CD4-positive, alpha-beta T cell treated with Interleukin-12 subunit alpha and Interleukin-12 subunit beta, for 1 hour (primary cell): ENCODE measurements at places on chromosomes 1 and 21.
A peak's percentile ranks its signal among the peaks of the same experiment; 100 is the strongest.

DNA sequence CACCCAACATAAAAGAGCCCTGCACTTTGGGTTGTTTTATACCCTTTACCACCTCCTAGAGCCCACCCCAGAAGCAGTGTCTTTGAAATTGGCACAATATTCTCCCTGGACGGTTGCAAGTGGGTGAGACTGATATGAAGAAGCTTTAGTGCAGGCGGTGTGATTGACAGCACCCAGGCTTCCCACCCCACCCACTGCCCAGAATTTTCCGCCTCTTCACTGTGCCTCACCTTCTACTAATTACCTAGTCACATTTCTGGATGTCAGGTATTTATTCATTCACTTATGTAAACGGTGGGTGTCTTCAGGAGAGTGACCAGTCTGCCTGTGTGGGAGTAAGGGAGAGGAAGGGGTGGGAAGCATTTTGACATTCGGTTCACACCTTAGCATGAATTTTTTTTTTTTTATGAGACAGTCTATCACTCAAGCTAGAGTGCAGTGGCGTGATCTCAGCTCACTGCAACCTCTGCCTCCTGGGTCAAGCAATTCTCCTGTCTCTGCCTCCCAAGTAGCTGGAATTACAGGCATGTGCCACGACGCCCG, 1.7 kb upstream of the FAM89A start:
- DNase-seq, result no peak

GRCh38 chr1:110258734-110259133, 48.6 kb downstream of the KCNC4 start:
- no peak for DNase-seq

GRCh38 chr1:89829186-89829585, 8.4 kb downstream of the LRRC8D start:
- DNase-seq, result no peak

DNA sequence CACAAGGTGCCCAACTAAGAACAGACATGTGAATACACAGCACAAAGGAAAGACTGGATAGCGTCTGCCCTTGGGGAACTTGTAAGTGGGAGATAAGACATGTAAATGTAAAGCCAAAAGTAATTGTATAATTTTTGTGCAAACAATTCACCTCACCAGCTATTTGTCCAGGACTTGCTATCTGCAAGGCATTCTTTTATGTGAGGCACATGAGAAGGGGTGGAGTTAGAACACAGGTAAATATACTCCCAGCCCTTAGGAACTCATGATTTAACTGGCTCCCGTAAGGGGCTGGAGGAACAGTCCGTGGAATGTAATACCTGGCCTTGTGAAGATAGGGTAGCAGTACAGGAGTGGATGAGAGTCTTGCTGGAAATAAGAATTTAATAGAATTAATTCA, 61.3 kb downstream of the CDK18 start:
- DNase-seq, result no peak

- DNase-seq, result no peak
Observed at GRCh38 chr1:179425186-179425585, 59.4 kb downstream of the AXDND1 start.

DNA sequence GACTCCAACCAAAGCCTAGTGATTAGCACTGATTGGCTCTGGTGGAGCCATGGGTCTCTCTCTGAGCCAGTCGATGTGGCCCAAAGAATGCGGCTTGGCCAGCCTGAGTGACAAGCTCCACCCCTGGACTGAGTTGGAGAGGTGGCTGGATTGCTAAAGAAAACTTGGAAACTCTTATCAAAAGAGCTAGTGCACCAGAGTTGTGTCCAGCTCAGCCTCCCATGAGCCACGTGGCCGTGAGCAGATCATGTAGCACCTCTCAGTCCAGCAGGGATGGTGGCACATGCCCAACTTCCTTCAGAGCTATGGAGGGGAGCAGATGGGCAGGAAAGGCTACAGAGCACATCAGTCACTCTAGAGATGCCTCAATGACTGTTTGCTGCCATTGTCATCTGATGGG, 142.8 kb upstream of the VAMP3 start:
- no peak for DNase-seq

DNA sequence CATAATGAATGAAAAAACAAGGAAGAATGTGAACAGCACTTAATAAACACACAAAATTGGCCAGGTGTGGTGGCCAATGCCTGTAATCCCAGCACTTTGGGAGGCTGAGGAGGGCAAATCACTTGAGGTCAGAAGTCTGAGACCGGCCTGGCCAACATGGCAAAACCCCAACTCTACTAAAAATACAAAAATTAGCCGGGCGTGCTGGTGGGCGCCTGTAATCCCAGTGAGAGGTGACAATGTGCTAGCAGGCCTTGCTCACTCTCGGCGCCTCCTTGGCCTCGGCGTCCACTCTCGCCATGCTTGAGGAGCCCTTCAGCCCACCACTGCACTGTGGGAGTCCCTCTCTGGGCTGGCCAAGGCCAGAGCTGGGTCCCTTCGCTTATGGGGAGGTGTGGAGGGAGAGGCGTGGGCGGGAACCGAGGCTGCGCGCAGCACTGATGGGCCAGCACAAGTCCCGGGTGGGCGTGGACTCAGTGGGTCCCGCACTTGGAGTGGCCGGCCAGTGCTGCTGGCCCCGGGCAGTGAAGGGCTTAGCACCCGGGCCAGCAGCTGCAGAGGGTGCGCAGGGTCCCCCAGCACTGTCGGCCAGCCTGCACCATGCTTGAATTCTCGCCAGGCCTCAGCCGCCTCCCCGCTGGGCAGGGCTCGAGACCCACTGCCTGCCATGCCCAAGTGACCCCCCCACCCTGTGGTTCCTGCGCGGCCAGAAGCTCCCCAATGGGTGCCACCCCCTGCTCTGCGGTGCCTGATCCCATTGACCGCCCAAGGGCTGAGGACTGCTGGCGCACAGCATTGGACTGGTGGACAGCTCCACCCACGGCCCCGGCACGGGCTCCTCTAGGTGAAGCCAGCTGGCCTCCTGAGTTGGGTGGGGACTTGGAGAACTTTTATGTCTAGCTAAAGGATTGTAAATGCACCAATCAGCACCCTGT, 30.6 kb upstream of the ATG4C start:
- DNase-seq, result no peak

- DNase-seq, result no peak
Observed at GRCh38 chr1:115293899-115294298, 44.1 kb downstream of the NGF start.

DNA sequence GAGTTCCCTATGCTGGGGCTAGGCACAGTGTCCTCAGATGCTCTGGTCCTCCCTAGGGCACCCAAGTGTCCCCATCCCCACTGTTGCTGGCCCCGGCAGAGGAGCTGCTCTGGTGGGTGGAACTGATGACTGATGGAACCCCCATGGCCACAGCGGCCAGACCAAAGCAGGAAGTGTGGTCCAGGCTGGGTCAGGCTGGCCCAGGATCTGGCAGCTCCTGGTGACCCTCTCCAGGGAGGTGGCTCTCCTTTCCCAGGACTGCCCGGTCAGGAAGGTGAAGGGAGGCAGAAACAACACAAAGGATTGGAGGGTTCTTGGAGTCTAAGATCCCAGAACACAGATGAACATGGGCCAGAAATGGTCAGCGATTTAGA, 1.1 kb downstream of the NKAIN1 start:
- no peak for DNase-seq

GRCh38 chr1:103112546-103112945, 4.2 kb upstream of the COL11A1 start:
- DNase-seq, result no peak

- peak; percentile 16 for DNase-seq
Observed at GRCh38 chr1:212667223-212668139, 32.2 kb downstream of the BATF3 start.

DNA sequence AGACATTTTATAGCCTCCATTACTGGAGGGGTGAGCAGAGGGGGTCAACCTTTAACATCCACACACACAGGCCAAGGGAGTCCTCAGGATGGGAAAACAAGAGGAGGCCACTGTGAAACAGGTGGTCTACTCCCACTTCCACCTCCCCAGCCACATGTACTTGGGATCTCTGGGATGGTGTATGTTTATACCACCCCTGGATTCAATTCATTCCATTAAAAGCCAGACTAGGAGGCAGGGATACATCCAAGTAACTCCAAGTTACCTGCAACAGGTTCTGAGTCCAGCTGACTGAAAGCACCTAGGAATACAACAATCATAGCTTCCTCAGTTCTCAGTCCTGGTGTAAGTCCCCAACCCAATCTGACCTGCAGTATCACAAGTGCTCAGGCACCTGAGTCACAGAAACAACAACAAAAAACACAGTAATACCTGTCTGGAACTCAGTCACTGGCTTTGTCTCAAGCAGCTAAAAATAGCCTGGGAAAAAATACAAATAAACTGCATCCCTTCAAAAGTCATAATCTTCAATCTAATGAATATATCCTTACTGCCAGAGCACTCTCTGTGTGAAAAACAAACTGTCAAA, 9.8 kb downstream of the ERI3 start:
- DNase-seq, result no peak

DNA sequence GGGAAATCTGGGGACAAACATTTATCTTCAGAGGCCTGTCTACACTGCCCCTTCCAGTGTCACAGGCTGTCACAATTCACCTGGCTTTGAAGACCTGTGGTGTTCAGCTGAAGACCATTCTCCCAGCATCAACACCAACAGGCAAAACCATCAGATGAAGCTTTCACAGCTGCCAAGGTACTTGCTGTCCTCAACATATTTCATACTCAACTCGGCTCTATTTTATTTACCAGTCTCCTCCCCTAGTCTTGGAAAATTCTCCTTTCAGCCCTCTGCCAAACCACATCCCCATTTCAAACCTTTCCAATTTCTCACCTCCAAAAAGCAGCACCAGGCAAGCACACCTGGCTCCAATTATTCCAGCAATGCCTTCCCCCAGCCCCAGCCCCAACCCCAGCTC, 108.8 kb downstream of the TGFBR3 start:
- no peak for DNase-seq

DNA sequence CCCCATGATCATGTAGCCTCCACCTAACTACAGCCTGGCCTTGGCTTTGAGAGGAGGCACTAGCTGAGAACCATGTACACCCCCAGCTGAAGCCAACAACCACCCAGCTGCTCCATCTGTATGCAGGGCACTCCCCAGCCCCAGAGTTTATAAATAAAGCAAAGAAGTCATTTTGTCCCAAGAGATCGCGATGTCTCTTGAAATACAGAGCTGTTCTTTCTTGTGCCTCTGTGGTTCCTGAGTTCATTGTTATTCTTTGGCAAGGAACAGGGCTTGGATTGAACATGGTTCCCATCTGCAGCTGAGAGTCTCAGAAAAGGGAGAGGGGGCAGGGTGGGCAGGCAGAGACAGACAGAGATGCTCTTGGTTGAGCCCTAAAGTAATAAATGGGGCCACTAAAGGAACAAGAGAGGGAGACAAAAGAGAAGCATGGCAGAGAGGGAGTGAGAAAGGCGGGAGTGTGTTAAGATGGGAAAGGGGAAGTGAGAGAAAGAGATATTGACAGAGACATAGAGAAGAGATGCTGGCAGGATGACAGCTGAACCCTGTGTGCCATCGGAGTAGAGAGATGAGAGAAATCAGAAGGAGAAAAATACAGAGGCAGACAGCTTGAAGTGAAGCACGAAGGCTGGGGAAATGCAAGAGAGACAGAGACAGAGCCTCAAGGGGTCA, 63.3 kb downstream of the TNR start:
- DNase-seq, result no peak

DNA sequence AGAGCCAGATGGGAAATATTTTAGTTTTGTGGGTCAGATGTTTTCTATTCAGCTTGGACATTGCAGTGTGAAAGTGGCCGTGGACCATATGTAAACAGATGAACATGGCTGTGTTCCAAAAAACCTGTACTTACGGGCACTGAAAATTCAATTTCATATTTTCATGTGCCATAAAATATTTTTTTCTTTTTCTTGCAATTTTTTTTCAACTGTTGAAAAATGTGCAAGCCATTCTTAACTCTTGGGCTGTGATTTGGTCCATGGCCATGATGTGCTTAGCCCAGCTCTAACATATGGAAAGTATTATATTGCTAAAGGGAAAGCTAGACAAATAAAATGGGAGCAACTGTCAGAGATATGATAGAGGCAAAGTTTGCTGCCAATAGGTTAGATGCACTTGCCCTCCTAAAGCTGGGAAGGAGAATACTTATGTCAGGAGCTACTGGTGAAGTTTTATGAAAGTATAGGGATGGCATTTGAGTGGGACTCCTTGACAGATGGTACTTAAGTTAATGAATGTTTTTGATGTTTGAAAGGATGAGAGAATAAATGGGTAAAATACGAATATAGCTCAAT, 240.3 kb downstream of the RYR2 start:
- DNase-seq, result no peak

GRCh38 chr1:30275926-30276764, 447.2 kb downstream of the MATN1 start:
- no peak for DNase-seq

GRCh38 chr1:78958711-78959110, 47.8 kb downstream of the ADGRL4 start:
- no peak for DNase-seq

DNA sequence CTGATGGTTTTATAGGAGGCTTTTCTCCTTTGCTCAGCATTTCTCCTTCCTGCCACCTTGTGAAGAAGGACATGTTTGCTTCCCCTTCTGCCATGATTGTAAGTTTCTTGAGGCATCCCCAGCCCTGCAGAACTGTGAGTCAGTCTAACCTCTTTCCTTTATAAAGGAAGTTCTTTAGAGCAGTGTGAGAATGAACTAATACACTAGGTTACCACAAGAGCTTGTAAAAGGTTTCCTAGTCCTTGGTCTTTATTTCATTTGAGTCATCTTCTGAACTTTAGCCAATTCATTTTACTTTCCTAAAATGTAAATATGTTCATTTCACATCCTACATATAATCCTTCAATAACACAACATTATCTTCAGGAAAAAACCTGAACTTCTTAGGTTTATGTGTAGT, 365.3 kb downstream of the HHIPL2 start:
- no peak for DNase-seq

- DNase-seq, result no peak
Observed at GRCh38 chr1:52917581-52917980, 4.0 kb downstream of the ECHDC2 start.

DNA sequence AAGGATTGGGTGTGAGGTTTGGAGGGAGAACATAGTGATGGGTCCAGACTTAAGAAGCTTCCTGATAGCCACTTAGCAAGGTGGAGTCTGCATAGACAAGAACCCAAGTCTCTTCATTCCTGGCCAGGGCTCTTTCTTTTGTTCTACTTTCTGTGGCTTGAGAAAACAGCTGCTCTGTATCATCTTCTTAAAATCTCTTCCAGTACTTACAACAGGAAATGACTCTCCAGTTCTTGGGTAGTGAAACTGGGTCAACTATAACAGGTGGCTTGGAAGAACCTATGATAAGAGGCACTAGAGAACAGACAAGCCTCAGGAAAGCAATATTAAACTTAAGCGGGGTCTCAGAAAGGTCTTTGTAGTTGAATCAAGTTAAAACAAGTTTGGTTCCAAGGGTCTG, 148.1 kb upstream of the USP24 start:
- DNase-seq, result peak; percentile 7

- DNase-seq, result no peak
Observed at GRCh38 chr1:63112155-63112900, 210.0 kb upstream of the FOXD3 start.
